ENCODE measurements at places on chromosomes 3 and 15.

DNA sequence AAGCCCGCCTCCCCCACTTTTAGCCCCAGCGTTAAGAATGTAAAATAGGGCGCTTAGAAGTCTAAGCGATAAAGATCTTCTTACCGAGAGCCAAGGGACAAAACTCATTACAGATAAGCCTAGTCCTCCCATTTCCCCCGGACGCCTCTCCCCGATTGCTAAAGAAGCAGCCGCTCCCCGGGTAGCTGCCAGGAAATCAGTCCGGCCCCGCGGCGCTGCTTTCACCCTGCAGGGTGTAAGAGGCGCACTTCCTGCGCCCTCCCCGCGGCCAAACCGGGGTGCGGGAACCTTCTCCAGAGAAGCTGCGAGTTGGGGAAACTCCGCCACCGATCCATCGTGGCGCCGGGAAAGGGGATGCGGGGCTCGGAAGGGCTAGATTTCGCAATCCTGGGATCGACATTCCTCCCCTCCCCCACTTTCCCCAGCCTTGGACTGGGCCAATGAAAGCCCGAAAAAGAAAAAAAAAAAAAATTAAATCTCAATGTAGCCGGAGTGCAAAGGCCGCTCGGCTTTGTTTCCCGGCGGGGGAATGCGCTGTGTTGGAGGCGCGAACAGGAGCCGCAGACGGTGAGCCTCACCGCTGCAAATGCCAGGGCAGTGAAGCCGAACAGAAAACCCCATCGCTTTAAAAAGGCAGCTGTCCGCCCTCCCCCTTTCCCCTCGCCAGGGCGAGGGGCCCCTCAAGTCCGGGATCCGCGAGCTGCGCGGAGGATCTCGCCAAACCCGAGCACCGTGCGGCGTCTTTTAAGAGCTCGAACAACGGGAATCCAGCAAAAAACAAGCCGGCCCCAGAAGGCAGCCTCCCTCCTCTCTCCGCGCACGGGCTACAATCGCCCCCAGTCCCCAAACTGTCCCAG, 626 bp upstream of the PTPRG start:
- peak; percentile 82 for DNase-seq

- DNase-seq: peak; percentile 43
Measured at GRCh38 chr3:152051501-152052404, 178.3 kb downstream of the SUCNR1 start.

DNA sequence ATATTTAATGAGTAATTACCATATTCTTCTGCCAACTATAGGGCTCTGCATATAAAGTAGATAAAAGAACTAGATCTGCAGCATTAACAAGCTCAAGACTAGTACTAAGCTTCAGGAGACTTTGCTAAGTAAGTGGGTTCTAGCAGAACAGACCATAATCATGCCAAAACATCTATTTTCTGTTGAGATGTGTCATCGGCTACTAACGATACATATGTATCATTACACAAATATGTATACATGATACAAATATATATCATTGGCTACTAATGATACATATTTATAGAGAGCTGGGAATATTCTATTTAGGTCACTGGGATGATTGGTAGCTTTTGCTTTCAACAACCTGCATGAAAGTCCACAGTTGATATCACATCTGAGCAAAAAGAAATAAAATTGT, 185.8 kb upstream of the DCBLD2 start:
- no peak for DNase-seq

- DNase-seq: no peak
Measured at GRCh38 chr3:31985831-31986230, 4.3 kb downstream of the ZNF860 start.

DNA sequence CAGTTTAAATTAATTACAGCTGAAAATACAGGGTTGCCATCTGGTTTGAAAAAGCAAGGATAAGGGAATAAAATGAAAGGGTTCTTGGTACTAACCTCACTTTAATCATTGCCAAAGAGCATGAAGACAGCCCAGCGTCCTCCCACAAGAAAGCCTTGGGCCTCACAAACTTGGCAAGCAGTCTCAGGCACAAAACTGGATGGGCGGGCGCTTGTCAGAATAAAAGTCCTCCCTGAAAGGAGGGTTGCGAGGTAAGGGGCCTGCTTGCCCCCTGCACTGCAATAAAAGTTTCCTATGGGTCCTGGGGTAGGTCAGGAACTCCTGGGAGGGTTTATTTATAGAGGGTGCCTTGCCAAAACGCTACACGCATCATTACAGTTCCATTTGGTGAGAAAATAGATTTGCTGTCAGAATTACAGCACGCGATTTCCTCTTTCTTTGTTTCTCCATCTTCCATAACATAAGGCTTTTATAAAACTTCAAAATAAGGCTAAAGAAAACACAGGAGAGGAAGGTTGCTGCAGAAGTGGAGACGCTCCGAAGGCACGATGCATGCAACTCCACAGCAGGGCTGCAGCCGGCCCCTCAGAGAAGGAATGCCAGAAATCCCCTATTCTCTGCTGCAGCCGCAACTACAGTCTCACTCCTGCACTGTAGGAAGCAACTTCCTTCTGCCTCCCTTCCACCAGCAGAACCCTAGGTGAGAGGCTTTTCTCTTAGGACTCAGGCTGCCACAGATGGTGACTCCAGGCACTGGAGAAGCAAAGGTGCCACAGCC, 61.3 kb downstream of the VGLL4 start:
- peak; percentile 86 for DNase-seq

- DNase-seq: peak; percentile 44
Measured at GRCh38 chr3:99586701-99587100, 51.7 kb upstream of the COL8A1 start.

- DNase-seq: no peak
Measured at GRCh38 chr15:41231422-41232226, 556 bp downstream of the CHP1 start.

DNA sequence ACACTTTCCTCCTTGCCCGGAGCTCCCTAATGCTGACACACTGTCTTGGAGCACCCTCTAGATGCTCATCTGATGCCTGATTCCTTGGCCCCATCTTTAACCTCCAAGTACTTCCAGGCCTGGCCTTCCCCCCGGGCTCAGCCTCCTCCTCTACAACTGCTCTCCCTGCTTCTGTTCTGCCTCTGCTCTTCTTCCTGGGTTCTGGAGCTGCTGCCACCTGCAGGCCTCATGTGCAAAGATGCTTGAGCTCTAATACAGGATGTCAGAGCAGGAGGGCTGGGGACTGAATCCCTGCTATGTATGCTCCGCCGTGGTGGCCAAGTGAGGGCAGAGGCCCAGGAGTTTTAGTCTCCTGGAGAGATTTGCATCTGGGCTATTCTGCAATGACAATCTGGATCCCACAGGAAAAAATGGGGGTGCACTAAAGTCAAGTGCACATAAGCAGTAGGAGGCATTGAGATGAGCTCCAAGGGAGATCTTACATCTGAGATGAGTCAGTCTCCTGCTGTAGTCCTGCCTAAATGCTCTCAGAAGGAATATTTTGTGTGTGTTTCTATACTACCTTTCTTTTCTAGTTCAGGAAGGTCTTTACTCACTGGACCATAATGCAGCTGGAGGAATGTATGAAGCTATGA, 296.3 kb downstream of the UACA start:
- peak; percentile 77 for DNase-seq

DNA sequence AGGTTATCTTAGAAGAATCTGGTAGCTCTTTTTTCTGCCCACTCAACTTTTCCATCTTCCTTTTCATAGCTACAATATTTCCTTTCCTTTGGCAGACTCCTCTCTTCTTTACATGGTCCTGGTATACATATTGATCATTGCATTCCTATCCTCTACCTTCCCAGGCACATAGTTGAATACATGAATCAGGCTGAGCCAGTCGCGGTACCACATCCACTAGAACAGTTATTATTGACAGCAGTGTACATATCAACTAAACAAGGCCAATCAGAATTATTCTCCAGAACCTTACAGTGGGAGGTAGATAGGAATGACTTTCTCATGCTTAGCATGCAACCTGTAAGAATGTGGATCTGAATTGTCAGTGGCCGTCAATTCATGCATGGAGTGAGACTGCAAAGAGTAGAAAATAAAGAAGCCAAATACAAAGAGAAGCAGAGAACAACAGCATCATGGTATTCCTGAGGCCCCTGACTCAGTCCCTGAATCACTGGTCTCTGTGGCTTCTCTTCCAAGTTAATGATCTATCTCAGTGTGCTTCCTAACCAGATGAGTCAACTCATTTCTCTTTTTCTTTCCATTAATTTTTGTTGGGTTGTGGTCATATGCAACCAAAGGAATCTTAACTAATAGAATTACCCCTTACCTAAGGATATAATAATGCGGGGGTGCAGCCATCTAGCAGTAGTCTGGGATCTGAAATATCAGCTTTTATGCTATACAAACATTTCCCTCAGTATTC, 60.9 kb upstream of the DCBLD2 start:
- DNase-seq: peak; percentile 79

DNA sequence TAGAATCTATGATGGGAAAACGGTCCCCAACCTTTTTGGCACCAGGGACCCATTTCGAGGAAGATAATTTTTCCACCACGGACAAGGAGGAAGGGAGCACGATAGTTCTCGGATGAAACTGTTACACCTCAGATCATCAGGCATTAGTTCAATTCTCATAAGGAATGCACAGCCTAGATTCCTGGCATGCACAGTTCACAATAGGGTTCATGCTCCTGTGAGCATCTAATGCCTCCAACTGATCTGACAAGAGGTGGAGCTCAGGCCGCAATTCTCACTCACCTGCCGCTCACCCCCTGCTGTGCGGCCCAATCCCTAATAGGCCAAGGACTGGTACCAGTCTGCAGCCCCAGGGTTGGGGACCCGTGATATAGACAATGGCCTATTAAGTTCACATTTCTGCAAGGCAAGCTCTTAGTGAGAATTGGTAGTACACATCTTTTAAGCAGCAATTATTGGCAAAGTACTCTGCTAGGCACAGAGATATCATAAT, 26.5 kb downstream of the CD200R1 start:
- no peak for DNase-seq

- DNase-seq: peak; percentile 53
Measured at GRCh38 chr3:4290272-4290893, 12.8 kb upstream of the SETMAR start.

- DNase-seq: no peak
Measured at GRCh38 chr3:129261894-129262293, 12.5 kb downstream of the COPG1 start.

- DNase-seq: peak; percentile 98
Measured at GRCh38 chr3:58305882-58306711, at the start of the genes HTD2 and RPP14. Gene HTD2 (plus strand): TSS chr3:58306520. CDS start chr3:58317614, 11,094 bp downstream. Gene RPP14 (plus strand): TSS chr3:58306245. CDS start chr3:58310330, 4,085 bp downstream.

- DNase-seq: no peak
Measured at GRCh38 chr15:53324061-53324460, 435.4 kb downstream of the WDR72 start.

GRCh38 chr3:144894576-144894975, 923.0 kb downstream of the DIPK2A start:
- DNase-seq: no peak

DNA sequence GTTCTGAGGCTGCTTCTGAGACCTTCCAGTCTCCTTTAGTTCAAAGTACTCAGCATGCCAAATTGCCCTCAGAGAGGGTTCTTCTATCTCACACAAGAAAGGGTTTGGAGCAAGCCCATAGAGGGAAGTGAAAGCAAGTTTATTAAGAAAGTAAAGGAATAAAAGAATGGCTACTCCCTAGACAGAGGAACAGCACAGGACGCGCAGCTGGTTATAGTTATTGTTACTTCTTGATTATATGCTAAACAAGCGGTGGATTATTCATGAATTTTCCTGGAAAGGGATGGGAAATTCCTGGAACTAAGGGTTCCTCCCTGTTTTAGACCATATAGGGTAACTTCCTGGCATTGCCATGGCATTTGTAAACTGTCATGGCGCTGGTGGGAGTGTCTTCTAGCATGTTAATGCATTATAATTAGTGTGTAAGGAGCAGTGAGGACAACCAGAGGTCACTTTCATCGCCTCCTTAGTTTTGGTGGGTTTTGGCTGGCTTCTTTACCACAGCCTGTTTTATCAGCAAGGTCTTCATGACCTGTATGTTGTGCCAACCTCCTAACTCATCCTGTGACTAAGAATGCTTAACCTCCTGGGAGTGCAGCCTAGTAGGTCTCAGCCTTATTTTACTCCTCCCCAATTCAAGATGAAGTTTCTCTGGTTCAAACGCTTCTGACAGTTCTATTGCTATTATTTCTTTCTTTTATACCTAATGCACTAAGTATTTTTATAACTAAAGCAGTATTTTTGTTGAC, 26.3 kb downstream of the SCN11A start:
- no peak for DNase-seq

DNA sequence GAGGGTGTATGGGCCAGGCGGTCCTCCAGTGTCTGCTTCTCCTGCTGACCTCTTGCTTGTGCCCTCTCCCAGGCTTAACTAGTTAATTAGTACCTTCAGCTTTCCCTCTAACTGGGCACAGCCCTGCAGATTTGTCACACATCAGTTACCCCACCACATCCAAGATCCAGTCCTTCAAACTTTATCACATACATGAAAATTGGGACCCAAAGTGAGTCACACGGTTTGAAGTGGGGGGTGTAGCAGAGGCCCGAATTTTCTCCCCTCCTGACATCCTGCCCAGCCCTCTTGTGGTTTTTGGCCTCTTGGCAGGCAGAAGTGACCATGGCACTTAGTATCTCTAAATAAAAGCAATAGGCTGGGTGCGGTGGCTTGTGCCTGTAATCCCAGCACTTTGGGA, 3.9 kb downstream of the MAPKAPK3 start:
- DNase-seq: peak; percentile 35

- DNase-seq: peak; percentile 79
Measured at GRCh38 chr3:126081618-126082361, 2.1 kb downstream of the SLC41A3 start.

GRCh38 chr3:120438665-120439370, 12.0 kb downstream of the FSTL1 start:
- DNase-seq: peak; percentile 45

GRCh38 chr3:153649286-153649839, 471.8 kb upstream of the ARHGEF26 start:
- no peak for DNase-seq

DNA sequence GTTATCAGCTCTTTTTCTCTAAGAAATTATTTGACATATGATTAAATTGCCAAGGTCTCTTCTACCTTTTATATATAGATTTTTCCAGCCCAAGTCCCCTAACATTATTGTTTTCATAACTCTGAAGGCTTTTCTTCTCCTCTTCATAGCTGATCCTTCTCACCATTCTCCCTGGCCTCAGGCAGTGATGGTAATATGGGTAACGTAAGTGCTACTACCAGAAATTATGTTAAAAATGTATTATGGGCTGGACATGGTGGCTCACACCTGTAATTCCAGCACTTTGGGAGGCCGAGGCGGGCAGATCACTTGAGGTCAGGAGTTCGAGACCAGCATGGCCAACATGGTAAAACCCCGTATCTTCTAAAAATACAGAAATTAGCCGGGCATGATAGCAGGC, 29.2 kb downstream of the BMF start:
- no peak for DNase-seq

DNA sequence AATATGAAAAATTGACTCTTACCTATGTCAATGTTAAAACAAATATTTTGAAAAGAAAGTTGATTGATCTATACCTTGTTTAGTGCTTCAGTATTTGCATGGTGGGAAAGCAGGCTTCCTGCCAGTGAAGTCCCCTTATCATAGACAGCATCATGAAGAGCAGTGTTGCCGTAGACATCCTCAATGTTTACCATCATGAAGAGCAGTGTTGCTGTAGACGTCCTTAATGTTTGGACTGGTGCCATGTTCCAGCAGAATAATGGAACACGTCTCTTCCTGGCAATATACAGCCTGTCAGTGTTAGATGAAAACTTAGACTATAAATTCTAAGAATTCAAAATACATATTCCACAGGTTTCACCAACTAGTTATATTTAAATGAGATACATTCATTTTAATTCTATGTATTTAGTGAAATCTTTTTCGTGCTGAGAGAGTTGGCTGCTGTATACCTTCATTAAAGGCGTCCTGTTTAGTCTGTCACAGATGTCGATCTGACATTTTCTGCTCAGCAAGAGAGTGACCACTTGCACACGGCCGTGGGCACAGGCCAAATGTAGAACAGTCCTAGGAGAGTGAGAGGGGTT, 116.8 kb downstream of the LMLN start:
- no peak for DNase-seq
